ENCODE measurements at places on chromosomes 11 and 22.

GRCh38 chr11:64842366-64842759 lies 2.1 kb downstream of the CDC42BPG start:
- no peak for DNase-seq

GRCh38 chr11:134566311-134566710 lies 154.3 kb upstream of the B3GAT1 start:
- no peak for DNase-seq

DNA sequence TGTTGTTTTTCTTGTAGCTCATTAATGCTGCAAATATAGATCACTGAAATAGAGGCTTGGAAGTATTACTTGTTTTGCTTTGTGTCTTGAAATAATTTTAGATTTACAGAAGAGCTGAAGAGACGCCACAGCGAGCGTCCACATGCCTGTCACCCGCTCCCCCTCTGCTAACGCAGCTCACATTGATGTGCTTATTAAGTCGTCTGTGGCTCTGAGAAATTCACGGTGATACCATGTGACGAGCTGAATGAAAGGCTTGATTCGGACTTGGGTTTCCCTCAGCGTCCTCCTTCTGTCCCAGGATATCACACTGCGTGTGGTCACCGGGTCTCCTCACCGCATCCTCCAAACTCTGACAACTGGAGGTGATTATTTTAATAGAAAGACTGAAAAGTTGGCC lies 365.4 kb downstream of the BRD1 start:
- no peak for DNase-seq

- DNase-seq, result no peak
Observed at GRCh38 chr11:120137611-120138521, at the start of gene TRIM29. Gene TRIM29, minus strand, starts transcription at chr11:120138113. Its CDS starts 82 bp downstream, at chr11:120138031.

- DNase-seq, result no peak
Observed at GRCh38 chr22:46517255-46517761, 20.1 kb downstream of the CELSR1 start.

DNA sequence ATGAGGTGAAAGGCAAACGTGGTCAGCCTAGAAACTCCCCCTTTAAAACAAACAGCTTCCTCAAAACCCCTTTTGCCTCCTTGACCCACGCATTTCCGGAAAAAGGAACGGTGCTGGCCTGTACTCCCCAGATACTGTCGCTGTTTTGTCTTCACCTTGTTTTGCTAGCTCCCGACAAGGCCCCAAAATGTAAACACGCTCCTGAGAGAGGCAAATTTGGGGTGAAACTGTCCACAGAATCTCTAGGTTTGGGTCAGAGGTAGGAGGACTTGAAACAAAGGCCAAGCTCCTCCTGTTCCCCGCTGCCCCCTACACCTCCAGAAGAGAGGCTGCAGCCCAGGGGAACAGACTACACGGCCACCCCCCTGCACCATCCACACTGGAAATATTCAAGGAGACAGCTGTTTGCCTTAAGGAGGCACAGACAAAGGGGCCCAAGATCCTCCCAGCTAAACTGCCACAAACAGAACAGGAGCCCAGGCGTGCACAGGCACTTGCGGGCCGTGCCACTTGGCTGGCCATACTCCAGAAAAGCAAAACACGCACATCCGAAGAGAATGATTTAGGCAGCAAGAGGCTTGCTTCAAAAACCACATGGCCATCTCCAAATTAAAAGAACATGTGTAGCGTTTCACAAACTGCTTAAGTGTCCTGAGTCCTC lies 160.5 kb upstream of the GRK3 start:
- peak; percentile 43 for DNase-seq

All from AG08396 (cell line).